Diencephalon (tissue), 1 donor: ENCODE measurements at places on chromosomes 1 and 21. TPM values are rescaled to one million over a fixed set of nuclear protein-coding genes. Genes with fewer than 3 reads are reported as not detected.

The CR1 gene
- total RNA-seq, result 0.46 TPM

The KMO gene
- total RNA-seq, result 1.4 TPM

The ADAMTS1 gene
- 5.8 TPM for total RNA-seq

The SF3B4 gene
- 10.4 TPM for total RNA-seq
